ENCODE measurements at places on chromosomes 2 and 18.

GRCh38 chr2:28347596-28347995 lies 45.1 kb upstream of the FOSL2 start:
- DNase-seq = peak; percentile 35

GRCh38 chr18:9766076-9766481 lies 58.0 kb downstream of the RAB31 start:
- DNase-seq = no peak

DNA sequence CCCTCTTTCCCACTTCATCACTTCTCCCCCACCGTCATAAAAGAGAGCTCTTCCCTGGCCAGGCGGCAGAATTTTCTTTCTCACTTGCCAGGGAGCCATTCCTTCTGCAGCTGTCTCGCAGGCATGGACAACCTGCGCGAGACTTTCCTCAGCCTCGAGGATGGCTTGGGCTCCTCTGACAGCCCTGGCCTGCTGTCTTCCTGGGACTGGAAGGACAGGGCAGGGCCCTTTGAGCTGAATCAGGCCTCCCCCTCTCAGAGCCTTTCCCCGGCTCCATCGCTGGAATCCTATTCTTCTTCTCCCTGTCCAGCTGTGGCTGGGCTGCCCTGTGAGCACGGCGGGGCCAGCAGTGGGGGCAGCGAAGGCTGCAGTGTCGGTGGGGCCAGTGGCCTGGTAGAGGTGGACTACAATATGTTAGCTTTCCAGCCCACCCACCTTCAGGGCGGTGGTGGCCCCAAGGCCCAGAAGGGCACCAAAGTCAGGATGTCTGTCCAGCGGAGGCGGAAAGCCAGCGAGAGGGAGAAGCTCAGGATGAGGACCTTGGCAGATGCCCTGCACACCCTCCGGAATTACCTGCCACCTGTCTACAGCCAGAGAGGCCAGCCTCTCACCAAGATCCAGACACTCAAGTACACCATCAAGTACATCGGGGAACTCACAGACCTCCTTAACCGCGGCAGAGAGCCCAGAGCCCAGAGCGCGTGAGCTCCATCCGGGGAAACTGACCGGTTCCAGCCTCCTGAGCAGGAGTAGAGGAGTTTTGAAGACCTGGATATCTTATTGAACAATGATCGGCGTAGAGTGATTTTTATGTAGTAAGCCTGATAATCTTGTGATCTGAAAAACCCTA lies at the start of gene MSGN1:
TSS of gene MSGN1 (plus strand) at position 65 of the 850 bp plus-strand sequence. CDS start at position 124, 59 bp downstream.
- no peak for DNase-seq

GRCh38 chr18:596288-596881 lies 403 bp upstream of the CLUL1 start:
- DNase-seq = peak; percentile 53

- peak; percentile 65 for DNase-seq
Observed at GRCh38 chr18:79507076-79507545, 111.4 kb downstream of the NFATC1 start.

DNA sequence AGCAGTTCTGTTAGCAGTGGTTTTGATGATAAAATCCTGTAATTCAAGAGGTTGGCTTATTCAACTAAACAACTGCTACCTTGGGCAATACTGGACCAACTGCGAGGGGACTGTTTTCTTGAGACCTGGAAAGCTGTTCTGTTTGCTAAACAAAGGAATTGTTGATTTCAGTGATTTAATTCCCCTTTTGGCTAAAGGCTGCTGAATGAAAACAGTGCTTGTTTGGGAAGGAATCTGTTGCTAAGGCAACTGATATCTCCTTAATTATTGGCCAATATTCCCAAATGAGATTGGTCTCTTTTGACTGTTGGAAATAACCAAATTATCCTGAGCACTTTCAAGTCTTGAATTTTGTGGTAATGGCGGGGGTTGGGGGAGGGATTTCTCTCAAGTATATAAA lies 136.8 kb downstream of the CAMKMT start:
- DNase-seq = no peak

DNA sequence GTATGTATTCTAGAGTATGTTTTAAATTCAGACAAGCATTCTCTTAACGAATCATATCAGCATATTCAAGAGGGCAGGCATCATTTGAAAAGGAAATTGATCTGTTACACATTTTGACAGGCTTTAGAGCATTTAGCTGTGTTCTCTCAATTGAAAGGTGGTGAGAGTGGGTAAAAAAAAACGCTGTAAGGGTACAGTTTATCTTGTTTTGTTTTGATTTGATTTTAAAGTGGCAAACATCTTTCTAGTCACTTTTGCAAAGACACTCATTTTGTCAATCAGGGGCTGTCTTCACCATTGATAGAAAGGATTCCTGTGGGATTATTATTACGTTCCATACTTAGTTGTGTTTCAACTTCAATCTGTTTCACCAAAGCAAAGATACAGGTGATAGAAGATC lies 2.2 kb downstream of the CDH19 start:
- DNase-seq = no peak

GRCh38 chr2:37318401-37318800 lies 6.2 kb downstream of the PRKD3 start:
- no peak for DNase-seq

DNA sequence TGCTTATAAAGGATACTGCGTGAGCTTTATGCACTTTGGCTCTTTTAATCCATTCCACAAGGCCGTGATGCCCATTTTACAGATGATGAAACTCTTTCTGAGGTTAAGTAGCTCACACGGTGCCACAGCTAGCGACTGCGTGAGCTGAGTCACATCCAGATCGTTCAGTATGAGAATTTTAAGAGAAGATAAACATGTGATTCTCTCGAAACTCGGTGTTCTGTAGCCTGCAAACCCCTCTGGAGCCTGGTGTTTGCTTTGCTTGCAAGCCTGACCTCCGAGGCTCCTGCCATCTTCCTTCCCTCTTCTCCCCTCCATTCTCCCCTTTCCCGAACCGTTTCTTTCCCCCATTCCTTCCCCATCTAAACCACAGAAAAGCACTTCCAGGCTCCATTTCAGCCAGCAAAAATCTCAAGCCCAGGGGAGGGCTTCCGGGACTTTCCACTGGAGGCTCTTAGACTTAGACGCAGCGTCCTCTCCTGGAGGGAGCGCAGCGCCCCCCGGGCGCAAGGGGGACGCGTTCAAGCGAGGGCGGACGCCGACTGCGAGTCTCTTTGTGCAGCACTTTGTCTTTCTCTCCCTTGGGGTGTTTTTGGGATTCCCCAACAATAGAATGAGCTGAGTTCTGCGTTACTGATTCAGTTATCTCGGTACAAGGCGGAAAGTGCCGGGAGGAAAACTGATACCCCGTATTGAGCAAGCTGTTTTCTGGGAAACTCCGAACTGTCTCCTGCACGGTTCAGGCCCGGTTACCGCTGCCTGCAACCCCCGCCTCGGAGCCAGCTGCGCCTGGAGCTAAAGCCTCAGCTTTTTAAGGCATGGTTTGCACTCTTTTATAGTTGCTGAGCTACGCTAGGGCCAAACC lies 38.0 kb downstream of the CYP1B1 start:
- DNase-seq = peak; percentile 45

DNA sequence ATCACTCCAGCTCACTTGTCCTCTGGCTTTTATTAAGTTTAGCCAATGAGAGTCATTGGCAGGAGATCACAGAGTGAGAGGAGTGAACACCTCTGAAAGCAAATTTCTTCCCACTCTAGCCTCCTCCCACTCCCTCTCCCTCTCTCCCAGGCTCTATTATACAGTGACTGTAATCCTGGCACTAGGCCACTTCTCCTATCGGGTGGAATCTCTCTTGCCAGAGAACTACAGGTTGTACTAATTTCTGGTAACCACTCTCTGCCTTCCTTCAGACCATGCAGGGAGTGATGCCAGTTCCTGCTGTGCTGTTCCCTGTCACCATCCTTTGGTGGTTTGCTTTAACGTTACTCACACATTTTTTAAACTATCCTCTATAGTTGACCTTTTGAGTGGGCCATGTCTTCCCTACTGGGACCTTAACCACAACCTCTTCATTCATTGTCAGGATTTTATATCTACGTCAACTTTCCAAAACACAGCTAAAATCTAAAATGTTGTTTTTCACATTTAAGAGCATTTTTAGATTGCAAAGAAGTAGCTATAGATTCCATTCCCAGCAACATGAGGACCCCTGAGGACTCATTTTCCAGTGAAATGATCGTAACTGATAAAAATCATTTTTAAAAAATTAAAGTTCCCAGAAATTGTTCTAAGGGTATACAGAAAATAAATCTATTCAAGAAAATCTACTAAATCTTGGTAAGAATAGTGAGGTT lies 217.1 kb downstream of the MREG start:
- DNase-seq = no peak

GRCh38 chr2:223877721-223878410 lies 40.5 kb upstream of the AP1S3 start:
- no peak for DNase-seq

- no peak for DNase-seq
Observed at GRCh38 chr18:33612632-33613031, 34.6 kb downstream of the ASXL3 start.

DNA sequence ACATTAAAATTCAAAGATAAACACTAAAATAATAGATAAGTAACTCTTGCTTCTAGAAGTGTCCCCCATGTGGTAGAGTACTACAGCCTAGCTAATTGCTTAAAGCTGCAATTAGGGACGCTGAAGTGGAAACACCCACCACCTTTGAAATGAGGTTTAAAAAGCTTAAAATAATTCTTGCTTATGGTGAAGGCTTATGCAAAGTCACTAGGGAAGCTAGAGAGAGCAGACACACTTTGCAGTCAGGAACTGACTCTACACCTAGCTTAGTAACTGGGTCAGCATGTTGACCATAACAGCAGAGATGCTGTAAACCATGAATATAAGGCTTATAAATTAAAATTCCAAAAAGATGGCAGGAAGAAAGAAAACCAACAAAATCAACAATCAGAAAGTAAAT lies 65.4 kb upstream of the DSG1 start:
- DNase-seq = no peak

- DNase-seq = no peak
Observed at GRCh38 chr18:11663439-11664029, 25.5 kb upstream of the GNAL start.

Data from ovary (tissue), 10 donors.